ENCODE measurements at places on chromosomes 2 and 18. TPM values are rescaled to one million over a fixed set of nuclear protein-coding genes. Genes with fewer than 3 reads are reported as not detected.

The C1GALT1C1L gene
- 0.64 TPM for total RNA-seq

The OBSL1 gene
- total RNA-seq = 190 TPM

The WDR35 gene
- 5.1 TPM for total RNA-seq

DNA sequence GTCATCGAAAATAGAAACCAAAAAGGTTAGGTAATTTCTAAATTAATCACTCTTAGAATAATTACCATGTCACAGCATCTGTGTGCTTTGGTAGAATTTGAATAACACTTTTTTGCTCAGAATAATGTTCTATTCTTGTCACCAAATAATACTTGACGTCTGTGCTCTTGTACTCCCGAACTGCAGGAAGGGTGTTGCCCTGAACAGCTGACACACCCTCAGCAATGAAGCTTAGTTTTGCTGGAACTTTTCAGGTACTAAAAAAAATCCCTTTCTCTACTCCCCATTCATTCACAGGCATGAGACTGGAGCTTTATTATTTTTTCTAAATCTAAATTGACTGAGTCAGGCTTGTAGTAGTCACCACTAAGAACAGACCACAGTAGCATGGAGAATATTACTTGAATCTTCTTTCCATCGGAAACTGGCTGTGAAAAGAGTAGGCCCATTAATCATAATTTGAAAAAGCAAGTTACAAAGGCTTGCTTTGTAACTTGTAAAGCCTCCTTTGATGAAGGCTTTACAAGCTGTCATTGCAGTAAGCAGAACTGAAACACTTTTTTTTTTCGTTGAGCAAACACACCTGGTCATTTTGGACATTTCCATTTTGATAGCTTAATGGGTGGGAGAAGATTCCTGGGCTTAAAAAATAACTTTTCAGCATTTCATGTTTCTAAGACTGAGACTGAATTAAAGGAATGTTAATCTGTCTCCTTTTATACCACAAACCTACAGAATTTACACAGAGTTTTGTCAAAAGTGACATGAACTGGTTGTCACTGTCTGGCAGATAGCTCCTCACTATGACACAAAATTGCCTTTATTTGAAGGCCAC is 70.3 kb upstream of the PELI1 start:
- no peak for DNase-seq

- no peak for DNase-seq
Observed at GRCh38 chr2:158803506-158803905, 8.4 kb downstream of the DAPL1 start.

DNA sequence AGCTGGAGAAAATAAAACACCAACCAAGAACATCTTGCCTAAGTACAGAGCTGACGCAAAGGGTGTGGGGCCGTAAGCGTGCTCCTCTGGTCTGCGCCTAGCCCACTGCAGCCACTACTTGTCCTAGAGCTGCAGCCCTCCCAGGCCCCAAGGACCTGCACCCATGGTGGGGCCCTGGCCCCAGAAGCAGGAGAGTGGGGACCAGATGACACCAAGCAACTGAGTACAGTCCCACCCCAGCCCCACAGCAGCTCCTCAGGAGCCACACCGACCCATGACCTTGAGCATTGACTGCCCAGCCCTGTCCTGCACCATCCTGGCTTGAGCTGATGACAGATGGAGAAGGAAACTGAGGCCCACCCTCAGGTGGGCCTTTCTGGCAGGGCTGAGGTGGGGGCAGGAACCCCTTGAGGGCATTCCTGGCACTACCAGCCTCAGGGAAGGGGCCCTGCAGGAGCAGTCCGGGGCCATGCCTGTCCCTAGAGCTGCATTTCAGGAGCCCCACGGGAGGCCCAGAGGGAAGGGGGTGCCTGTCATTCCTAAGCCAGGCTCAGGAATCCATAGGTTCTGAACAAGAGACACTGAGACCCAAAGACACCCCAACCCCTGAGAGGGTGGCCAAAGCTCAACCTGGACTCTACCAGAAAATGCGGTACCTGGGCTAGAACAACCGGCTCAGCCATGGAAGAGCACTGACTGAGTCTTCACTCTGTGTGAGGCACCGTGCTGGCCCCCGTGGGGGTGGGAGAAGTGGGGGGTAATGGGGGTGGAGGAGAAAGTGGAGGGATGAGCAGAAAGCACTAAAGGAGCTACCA is 4.9 kb downstream of the KIF1A start:
- DNase-seq = peak; percentile 9

DNA sequence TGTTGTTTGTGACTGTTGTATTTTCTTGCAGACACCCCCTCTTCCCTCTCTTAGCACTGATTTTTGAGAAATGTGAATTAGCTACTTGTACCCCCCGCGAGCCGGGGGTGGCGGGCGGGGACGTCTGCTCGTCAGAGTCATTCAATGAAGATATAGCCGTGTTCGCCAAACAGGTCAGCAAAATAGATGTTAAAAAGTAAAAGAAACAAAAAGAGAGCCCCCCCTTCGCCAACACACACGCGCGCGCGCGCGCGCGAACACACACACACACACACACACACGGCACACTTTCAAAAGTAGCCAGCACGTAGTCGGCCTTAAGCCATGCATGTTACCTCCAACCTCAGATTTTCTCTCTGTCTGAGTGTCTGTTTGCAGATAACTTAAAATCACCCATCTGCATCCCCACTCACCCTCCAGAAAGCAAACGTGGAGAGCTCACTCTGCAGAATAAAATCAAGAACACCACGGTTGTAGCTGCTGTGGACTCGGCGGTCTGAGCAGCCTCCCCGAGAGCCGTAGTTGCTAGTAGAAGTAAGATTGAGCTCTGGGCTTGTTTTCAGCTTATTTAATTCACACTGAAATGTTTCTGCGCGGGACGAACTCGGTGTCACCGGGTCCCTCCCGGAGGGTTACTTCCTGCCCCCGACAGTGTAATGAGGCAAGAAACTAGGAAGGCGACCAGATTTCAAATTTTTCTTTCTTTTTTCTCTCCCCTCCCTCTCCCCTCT is 5.1 kb downstream of the MEIS1 start:
- DNase-seq = peak; percentile 34

- DNase-seq = no peak
Observed at GRCh38 chr2:60819936-60820335, 61.4 kb upstream of the REL start.

- DNase-seq = no peak
Observed at GRCh38 chr18:24315170-24315569, 82.5 kb downstream of the OSBPL1A start.

GRCh38 chr2:104841744-104842143 is 12.2 kb upstream of the POU3F3 start:
- no peak for DNase-seq

- DNase-seq = no peak
Observed at GRCh38 chr2:131011486-131011885, 81.8 kb downstream of the FAM168B start.

- DNase-seq = no peak
Observed at GRCh38 chr2:84643991-84644390, 127.7 kb downstream of the DNAH6 start.

The ZSWIM2 gene
- total RNA-seq = not detected

The RSAD2 gene
- total RNA-seq = 4.8 TPM

DNA sequence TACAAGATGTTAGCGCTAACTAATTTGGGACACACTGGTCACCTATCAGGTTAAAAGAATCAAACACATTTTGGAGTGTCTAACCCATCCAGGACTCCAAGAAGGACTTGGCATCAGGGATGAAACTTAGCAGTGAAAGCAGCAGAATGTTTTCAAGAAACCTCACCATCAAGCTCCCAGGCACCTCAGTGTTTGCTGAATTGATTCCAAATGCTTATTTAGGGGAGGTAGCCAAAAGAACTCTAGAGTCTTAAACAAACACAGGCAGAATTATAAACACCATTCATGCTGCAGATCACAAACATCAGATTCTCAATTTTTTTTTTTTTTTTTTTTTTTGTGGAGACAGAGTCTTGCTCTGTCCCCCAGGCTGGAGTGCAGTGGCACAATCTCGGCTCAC is 122.8 kb upstream of the UXS1 start:
- no peak for DNase-seq

The INHBB gene
- total RNA-seq = 2.8 TPM

DNA sequence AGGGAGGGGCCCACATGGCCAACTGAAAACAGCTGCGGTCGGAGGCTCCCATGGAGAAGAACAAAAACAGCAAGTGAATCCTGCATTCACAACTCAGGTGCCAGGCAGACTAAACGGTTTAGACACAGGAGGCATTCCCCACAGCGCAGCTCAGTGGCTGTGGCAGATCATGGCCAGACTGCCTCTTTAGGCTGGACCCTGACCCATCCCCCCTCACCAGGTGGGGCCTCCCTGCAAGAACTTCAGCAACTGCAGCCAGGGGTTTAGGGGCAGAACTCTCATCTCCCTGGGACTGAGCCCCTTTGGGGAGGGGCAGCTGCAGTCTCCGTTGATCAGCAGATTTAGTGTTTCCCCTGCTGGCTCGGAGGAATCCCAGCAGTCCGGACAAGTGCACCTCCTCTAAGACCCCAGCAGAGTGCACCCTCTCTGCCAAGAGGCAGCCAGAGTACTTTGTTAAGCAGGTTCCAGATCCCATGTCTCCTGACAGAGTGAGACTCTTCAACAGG is 346.7 kb downstream of the SS18 start:
- DNase-seq = no peak

The CHST10 gene
- 10.7 TPM for total RNA-seq

The ACSL3 gene
- 48.8 TPM for total RNA-seq

DNA sequence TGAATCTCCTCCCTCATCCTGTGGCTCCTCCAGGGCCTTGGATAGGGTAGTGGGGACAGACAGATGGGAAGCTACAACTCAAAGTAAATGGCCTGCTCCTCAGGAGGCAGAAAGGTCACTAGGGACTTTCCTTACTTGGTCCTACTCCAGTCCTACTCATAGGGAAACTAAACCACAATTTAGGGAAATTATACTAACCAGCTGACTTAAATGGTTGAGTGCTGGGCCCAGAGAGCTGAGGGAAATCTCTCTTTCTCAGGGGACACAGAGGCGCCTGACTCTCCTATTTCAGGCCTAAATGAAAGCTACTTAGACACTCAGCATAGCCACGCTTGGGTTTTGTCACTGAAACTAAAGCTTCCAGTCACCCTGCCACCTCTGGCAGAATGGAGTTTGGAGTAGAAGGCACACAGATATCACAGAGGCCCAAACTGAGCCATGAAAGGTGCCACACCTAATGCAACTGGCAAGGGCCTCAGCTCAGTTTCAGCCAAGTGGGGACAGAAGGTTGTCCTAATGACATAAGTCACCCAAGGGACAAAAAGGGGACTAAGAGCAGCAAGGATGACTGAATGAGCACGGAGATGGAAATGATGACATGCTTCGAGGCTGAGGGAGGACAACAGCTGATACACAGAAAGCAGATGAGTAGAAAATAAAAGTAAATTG is 24.0 kb downstream of the CERKL start:
- no peak for DNase-seq

The IL36G gene
- total RNA-seq = not detected

The INSIG2 gene
- 12.0 TPM for total RNA-seq

The HOXD4 gene
- 0.22 TPM for total RNA-seq

DNA sequence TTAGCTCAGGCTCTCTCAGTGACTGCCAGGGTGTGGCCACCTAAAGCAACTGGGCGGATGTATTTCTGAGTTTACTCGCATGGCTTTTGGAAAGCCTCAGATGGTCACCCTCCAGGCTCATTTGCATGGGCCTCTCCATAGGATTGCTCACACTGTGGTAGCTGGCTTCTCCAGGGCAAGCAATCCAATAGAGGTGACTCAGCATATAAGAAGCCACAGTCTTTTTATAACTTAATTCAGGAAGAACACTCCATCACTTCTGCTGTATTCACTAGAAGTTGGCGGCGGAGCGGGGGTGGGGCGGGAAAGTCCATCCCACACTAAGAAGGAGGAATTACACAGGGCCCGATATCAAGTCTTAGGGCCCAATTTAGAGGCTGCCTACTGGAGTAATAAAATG is 3.6 kb upstream of the DOK6 start:
- DNase-seq = no peak

- DNase-seq = no peak
Observed at GRCh38 chr18:38318416-38318815, 752.8 kb upstream of the CELF4 start.

DNA sequence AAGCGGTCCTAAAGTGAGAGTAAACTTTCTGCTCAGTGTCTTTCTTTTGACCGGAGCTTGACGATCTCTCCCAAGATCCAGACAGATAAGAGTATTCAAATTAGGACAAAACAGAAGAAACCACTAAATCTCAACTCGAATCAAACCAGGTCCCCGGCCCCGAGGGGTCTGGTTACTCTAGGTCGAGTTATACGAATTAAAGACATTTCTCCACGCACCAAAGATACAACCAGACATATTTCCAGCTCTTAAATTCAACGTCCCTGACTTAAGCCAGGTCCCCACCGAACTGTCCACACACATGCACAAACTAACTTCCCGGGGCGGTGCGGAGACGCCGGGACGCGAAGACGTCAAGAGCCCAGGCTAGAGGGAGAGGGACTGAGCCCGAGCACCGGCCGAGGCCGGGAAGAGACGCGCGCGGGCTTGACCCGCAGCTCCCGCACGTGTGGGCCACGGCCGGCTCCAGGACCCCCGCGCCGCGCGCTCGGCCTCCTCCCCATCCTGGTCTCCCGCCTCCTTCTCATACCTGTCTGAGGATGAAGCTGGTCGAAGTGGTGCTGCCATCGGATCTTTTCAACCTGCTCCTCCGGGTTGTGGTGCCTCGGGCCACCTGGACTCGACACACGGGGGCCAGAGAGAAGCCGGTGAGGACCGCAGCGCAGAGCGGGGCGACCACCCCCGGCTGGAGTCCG is 896 bp downstream of the CACNB4 start:
- peak; percentile 55 for DNase-seq

- DNase-seq = no peak
Observed at GRCh38 chr2:66604326-66604725, 169.4 kb downstream of the MEIS1 start.

The TCF4 gene
- 62.8 TPM for total RNA-seq

The RAB31 gene
- total RNA-seq = 7.6 TPM

DNA sequence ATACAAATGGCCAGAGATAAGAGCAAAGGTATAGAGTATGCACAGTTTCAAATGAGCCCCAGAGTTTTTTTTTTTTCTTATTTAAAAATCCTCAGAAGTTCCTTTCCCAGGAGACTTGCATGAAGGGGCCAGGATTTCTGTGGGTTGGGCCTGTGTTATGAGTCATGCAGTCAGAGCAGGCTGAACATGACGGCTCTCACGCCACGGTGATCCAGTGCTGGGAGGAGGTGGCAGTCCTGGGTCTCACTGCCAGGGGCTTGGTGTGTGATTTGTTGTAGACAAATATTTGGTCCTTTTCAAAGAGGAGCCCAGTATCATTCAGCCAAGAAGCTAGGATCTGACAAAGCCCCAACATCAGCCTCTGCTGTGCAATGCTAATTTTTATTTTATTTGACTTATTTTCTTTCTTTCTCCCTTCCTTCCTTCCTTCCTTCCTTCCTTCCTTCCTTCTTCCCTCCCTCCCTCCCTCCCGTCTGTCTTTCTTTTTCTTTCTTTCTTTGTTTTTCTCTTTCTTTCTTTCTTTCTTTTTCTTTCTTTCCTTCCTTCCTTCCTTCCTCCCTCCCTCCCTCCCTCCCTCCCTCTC is 10.4 kb upstream of the KCNE4 start:
- peak; percentile 76 for DNase-seq

DNA sequence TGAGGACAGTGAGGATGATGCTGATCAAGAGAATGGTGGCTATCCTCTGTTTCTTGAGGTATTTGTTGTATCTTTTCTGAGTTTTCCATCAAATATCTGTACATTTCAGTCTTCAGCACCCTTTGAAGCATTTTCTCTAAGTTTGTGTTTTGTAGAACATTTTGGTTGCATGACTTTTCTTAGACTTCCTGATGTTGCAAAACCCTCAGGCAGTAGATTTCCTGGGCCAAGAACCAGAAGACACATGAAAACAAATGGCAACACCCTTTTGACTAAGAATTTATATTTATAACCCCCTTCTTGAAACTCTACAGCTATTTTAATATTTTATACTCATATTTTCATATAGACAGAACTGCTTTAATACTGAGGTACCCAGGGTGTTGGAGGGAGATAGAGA is 16.2 kb downstream of the HNMT start:
- DNase-seq = no peak

GRCh38 chr2:190858817-190859216 is 21.8 kb upstream of the GLS start:
- DNase-seq = no peak
